SK-N-SH treated with all-trans-retinoic acid at 6 μM for 48 hours (cell line): ENCODE measurements at places on chromosomes 1 and 21.
A peak's percentile ranks its signal among the peaks of the same experiment; 100 is the strongest.

- ATAC-seq = peak; percentile 89
Observed at GRCh38 chr1:12031039-12031980, 12.0 kb downstream of the MIIP start.

DNA sequence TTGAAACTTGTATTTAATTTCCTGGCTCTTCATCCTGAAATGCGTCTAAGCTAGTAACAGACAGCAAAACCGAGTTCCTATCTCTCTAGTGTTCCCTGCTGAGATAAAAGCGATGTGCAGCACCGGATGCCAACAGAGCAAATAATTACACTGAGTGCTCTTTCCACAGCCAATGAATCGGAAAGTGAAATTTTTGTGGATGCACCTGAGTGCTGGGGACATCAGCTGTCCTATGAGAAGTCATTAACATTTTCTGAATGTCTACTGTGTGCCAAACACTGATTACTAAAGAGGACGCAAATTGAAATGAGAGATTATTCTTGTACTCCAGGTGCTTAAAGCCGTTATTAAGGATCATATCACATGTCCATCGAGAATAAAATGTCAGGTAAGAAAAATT is 278.0 kb downstream of the RGS7 start:
- ATAC-seq = no peak

DNA sequence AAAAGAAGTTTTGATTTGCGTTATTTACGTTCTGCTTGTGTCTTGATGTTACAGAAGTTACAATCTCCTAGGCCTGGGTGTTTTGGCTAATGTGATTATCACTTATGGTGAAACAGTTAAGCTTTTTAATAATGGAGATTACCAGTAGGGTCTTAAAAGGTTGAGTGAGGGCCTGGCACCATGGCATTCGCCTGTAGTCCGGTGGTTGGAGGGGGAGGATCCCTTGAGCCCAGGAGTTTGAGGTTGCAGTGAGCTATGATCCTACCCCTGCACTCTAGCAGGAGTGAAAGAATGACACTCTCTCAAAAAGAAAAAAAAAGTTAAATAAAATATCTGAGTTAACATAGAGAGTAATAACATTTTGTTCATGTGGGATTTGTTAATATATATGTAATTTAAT is 8.8 kb upstream of the SPEN start:
- ATAC-seq = no peak

DNA sequence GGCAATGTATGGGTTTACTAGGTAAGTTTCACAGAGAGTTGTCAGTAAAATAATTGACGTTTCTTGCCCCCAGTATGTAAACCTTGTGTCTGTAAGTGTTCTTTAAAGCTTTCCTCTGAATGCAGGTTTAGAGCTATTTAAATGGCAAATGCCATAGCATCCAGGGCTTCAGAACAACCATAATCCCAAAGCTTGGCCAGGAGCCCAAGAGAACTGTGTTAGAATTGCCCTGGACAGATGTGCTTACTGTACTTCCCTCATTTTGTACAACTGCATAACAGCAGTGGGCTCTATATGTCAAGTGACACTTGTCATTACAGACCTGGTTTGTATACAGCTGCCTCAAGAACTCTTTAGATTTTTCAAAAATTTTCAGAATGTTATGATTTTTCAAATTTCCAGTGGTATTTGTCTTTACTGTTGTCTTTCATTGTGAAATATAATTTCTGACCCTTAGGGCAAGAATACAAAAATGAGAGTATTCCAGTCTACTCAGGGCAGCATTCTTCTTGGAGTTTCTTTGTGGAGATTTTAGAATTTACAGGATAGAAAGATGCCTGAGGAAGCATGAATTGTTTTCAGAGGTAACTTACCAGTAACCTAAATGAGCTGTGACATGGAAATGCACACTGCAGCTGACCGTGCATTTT is 136.9 kb upstream of the L1TD1 start:
- ATAC-seq = no peak

- no peak for ATAC-seq
Observed at GRCh38 chr21:34203851-34204420, 130.6 kb downstream of the MRPS6 start.

DNA sequence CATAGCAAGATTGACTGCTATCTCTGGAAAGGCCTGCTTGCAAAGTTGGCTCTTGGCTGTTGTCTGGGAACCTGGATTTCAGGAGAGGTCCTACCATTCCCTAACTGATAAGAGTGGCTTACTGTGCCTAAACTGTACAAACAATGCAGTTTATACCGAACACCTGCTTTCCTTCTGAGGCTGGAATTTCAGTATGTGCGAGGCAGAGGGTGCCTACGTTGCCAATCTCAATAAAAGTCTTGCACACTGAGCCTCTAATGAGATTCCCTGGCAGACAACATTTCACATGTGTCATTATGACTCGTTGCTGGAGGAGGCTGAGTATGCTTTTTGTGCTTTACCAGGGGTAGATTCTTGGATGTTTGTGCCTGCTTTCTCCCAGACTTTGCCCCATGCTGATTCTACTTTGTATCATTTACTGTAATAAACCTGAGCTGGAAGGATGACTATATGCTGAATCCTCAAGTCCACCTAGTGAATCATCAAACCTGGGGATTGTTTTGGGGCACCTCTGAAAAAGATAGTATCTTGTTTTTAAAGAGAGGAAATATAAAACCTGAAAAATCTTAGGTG is 58.9 kb upstream of the GNG4 start:
- peak; percentile 81 for ATAC-seq
